T-cell (primary cell): ENCODE measurements at places on chromosomes 16 and 17.
A peak's percentile ranks its signal among the peaks of the same experiment; 100 is the strongest.

DNA sequence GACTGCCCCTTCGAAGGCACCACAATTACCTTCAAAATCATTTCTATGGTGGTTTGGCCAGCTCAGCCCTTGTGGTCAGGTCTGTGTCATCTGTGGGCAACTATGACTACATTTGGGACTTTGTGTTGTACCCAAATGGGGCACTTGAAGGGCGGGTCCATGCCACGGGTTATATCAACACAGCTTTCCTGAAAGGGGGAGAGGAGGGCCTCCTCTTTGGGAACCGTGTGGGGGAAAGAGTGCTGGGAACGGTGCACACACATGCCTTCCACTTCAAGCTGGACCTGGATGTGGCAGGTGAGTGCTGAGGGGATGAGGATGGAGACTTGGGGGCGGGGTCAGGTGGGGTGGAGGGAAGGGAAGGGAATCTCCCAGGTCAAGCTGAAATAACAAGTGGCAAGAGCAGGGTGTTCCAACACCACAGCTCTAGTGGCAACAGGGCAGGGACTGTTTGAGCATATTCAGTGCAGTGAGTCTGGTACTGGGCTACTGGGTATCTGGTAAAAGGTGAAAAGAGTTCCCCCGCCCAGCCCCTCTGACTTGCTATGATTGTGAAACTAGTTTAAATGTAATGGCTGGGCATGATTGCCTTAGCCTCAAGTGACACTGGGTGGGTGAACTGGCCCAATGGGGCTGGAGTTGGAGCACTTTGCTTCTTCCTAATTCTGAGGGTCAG, 1.7 kb downstream of the AOC2 start:
- DNase-seq, result no peak

DNA sequence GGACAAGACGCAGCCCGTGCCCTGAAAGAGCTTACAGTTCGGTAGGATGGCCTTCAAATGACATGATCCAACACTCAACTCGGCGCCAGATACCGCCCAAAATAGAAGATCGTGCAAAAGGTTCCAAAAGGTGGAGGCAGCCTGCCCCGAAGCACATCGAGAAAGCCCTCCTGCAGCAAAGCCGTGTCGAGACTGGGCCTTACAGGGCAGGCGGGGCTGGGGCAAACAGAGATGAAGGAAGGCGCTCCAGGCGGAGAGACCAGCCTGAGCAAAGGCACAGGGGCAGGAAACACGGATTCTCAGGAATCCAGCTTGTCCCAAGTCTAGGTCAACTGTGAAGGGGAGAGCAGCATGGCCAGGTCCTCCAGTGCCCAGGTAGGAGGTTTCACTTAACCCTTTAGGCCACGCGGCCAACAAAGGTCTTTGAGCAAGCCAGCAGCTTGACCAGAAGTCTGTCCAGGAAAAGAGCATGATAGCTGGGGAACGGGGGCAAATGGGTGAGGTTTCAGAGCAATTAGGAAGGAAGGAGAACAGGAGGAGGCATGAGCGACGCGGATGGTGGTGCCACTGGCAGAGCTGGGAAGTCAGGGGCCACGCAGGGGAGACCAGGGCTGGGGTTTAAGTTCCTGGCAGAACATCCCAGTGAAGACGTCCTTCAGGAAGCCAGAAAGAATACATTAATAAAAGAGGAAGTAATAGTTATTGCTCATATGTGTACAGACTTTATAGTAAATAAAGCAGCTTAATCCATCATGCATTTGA, 21.2 kb upstream of the EIF1 start:
- no peak for DNase-seq

DNA sequence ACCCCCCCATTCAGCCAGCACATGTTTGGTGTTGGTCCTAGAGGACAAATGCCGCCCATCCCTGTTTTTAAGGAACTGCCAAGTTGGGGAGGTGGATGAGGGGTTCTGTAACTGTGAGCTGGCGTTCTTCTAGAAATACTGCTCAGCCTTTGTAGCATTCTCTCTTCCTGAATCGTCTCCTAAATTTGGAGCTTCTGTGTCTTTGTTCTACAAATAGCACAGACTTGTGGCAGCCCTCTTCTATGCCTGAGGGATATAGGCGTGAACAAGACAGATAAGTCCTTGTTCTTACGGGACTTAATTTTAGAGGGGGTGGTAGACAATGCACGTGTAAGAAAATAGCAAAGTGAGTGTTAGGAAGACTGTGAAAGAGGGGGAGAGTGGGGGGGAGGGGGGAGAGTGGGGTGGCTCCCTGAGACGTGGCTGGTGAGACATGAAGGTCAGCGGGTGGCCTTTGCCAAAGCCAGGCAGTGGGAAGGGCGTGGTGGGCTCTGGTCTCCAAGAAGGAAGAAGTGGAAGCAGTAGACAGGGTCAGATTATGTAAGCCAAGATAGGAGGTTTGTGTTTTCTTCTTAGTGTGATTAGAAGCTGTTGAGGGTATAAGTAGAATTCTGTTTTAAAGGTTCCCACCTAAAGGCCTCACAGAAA, 9.9 kb downstream of the MFSD11 start:
- no peak for DNase-seq

DNA sequence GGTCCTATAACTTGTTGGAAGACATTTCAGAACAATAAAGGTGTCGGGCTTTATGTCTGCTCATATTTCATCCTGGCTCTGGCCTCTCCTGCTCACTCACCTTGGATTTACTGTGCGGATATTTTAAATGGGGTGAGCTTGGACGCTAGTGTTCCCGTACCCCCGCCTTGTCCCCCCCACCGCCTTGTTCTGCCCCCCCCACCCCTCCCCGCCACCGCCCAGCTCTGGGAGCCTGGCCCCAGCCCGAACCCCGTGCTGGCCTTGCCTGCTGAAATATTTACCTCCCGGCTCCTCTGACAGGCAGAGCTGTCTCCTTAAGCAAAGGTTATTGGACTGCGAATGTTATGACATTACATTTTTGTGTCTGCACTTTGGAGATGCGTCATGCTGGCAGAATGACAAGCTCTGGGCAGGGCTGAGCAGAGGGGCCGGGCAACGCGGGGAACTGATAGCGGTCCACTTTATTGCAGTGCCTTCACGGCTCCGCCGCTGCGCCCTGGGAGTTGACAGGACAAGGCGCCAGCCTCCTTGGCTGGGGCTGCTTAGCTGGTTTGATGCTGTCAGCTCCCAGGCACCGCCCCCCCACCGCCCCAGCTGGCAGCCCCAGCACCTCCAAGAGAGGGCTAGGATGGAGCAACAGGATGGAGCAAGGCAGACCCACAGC, 222.5 kb upstream of the GSE1 start:
- no peak for DNase-seq

DNA sequence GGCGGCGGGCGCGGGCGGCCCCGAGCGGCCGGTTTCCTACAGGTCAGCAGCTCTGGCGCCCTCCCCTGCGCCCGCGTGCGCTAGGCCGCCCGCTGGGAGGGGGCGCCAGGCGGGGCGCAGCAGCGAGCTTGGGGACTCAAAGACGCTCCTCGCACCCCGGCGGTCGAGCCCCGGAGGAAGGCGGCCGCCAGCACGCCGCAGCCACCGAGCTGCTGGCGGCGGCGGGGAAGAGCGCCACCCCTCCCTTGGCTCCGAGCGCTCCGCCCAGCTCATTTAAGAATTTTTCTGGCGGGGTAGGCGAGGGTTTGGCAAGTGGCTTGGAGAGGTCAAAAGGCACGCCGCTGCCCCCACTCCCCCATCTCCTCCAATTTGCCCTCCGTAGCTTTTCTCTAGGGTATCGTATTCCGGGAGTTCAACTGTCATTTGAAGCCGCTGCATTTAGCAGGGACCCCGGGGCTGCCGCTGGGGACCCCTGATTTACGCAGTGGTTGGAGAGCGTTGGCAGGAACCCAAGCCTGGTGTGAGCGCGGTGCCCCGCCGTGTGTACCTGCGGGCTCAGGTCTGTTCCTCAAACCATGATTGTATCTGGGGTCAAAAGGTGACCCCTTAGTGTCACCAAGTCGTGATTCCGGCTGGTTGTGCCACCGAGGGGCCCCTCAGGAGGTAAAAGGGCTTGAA, 59.5 kb upstream of the GSE1 start:
- peak; percentile 75 for DNase-seq

- DNase-seq, result no peak
Measured at GRCh38 chr17:7124923-7125322, 10.3 kb upstream of the ASGR2 start.

DNA sequence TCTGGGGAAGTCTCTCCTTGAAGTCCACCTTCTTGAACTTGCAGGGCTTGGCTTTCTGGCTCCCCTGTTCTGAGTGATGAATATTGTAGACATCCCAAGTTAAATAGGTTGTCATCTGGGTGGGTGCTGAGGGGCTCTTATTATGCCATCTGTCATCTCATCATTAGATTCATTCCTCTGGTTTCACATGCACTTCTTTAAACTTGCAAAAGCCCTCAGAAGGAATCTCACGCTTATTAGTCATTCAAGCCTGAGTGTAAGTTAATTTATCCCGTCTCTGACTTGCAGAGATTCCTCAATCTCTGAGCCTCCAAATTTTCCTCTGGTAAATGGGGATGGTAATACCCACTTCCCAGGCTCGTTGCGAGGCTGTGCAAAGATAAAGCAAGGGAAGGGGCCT, 5.7 kb downstream of the MGAT5B start:
- no peak for DNase-seq

DNA sequence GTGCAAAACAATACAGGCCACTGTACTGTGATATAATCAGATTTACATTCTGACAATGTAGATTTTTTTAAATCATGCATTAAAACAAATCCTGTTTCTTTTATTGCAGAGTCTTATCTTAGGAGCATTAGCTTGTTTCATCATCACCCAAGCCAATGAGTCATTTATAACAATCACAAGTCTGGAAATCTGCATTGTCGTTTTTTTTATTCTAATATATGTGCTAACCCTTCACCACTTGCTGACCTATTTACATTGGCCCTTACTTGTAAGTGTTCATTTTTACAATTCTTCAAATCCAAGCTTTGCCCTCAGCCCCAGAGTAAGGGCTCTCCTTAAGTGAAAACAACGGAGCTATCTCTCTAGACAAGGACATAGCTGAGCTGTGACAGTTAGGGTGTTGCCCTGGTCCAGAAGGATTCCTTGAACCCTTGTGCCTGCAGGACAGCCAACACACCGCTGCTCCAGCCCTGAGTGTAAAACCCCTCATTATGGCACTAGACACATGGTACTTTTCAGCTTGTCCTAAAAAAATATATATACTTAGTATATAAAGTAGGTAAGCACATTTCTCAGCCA, 3.7 kb downstream of the CMTM1 start:
- no peak for DNase-seq

- DNase-seq, result no peak
Measured at GRCh38 chr16:3774156-3774767, 56.9 kb upstream of the TRAP1 start.

DNA sequence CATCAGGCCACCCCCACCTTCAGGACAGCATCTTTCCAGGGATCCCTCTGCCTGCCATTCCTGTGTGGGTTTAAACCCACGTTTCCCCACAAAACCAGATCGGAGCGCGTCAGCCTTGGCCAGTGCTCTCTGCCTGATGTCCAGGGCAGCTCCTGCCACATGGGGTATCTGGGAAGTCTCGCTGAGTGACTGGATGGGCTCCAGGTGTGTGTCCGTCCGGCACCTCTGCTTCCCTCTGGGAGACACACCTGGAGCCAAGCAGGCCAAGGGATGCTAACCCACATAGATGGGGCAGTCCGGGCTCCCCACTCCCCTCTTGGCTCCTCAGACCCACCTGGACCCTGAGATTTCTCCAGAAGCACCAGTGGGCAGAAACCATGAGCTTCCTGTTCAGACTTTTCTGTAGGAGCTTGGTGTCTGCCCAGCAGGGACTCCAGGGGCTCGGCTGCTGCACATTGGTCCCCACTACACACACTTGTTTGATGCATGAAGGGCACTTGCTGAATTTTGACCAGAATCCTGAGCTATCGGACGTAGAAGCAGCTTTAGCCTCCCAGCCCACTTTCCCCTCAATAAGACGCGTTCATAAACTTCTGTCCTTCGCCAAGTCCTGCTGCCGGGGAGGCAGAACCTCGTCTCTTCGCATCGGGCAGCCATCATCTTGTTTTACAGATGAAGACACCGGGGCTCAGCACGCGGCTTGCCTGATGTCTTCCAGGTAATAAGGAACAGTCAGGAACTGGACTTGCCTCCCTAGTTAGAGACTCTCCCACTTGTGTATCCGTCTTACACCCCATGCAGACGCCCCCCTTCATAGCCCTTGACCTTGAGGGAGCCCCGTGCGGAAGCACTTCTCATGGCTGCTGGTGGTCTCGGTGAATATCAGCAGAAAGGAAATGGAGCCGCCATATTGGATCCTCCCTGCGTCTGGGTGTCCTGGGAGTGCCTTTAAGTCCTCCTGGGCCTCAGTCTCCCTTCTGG, 91.6 kb upstream of the ZNF469 start:
- no peak for DNase-seq

DNA sequence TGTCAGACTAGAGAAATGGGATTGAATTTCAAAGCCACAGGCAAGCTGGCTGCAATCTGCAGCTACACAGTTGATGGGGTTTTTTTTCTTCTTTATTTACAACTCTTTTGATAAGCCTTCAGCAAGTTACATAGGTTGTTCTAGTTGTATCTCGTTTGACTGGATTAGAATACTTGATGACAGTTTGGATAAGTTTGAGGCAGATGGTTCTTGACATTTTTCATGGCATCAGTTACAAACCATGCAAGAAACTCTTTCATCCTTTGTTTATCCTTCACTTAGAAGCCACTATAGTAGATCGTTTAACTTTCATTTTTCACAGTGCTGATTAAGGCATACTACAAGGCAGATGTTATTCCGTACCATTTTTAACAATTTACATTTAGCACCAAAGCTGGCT, 238.9 kb downstream of the TOX3 start:
- no peak for DNase-seq

DNA sequence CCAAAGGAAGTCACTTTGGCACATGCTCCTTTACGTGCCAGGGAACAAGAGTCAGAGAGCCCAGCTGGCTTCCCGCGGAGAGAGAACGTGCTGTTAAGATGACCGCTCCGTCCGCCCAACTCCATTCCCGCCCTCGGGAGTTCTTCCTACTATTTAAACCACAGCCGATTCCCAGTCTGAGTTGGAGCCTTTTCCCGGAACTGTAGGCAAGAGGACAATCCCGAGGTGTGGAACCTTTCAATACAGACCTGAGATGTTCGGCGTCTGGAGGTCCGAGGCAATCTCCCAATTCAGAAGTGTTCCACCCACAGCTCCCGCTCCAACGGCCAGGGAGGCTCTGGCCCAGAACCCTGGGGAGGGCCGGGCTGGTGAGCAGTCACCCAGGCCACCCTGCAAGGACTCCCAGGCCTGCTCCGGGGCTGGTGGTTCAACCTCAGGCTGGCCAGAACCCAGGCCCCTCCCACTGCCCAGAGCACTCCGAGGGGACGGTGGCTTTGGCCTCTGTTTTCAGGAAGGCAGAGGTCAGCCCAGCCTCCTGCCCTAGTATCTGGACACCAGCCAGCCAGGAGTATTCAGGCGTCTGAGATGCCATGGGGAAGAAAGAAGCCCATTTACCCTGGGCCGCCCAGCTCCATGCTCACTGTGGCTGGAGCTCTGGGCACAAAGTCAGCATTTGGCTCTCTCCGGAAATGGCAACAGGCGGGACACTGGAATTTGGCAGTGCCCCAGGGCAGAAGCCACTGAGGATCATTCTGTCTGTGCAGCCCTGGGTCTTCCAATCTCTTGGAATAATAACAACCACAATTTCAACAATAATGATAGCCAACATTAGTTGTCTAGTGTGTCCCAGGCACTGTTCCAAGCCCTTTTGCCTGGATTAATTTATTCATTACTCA, 21.4 kb downstream of the EMP2 start:
- DNase-seq, result no peak

GRCh38 chr17:76659928-76660655, 16.5 kb upstream of the ST6GALNAC1 start:
- DNase-seq, result no peak

GRCh38 chr17:21283482-21284318, 811 bp upstream of the MAP2K3 start:
- DNase-seq, result no peak
